ENCODE measurements at places on chromosomes 16 and 17.

DNA sequence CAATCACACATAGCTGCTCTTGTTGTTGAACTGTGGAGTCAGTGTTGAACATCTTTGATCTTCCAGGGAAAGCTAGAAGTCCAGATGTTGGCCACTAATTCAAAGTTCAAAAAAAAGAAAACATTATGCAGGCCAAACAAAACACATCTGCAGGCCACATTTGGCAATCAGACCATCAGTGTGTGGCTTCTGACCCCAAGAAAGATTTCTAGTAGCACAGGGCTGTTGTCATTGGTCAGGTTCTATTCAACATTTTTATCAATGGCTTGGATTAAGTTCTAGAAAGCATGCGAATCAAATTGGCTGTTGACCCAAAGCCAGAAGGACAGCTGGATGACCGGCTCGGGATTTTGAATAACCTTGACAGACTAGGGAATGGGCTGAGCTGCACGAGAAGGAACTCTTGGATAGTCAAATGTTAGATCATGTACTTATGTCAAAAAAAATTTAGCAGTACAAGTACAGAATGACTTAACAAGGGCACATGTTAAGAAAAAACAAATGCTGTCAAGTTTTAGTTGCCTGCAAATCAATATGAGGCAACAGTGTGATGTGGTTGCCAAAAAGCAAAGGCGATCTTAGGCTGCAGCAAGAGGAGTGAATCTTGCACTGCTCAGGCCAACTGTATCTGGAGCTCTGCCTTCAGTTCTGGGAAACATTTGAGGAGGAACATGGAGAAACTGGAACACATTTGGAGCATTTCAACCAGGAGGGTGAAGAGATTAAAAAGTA is 187.6 kb downstream of the RGS9 start:
- peak; percentile 77 for DNase-seq
- no peak overlapping the region for H3K4me3 ChIP-seq
- H3K27ac ChIP-seq = no peak overlapping the region
- no peaks in the 10 kb centered on the region for H3K36me3 ChIP-seq
- no peaks in the 10 kb centered on the region for H3K27me3 ChIP-seq

DNA sequence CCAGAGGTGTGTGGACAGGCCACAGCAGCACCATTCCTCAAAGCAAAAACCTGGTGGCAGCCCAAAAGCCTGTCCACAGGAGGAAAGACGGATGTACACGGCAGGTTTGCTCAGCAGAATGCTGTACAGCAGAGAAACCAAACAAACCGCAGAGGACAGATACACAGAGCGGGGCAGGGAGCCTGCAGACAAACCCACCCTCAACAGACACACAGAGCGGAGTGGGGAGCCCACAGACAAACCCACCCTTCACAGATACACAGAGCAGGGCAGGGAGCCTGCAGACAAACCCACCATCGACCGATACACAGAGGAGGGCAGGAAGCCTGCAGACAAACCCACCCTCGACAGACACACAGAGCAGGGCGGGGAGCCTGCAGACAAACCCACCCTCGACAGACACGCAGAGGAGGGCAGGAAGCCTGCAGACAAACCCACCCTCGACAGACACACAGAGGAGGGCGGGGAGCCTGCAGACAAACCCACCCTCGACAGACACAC is 53.0 kb upstream of the METRNL start:
- H3K27ac ChIP-seq = no peak overlapping the region
- no peaks in the 10 kb centered on the region for H3K27me3 ChIP-seq
- H3K4me1 ChIP-seq = no peaks in the 10 kb centered on the region
- DNase-seq = peak; percentile 21
- no peak overlapping the region for H3K4me3 ChIP-seq

- peak; percentile 72 for DNase-seq
- H3K27me3 ChIP-seq = no peaks in the 10 kb centered on the region
- H3K4me3 ChIP-seq = no peak overlapping the region
- no peaks in the 10 kb centered on the region for H3K4me1 ChIP-seq
- H3K27ac ChIP-seq = no peak overlapping the region
Observed at GRCh38 chr17:19304209-19304608, 58.3 kb downstream of the B9D1 start.

- no peak overlapping the region for H3K4me3 ChIP-seq
- no peak for DNase-seq
- no peak overlapping the region for H3K27ac ChIP-seq
- no peaks in the 10 kb centered on the region for H3K27me3 ChIP-seq
Observed at GRCh38 chr17:7312432-7313087, 2.6 kb downstream of the GPS2 start.

- H3K27me3 ChIP-seq = no peaks in the 10 kb centered on the region
- no peak overlapping the region for H3K4me3 ChIP-seq
- no peaks in the 10 kb centered on the region for H3K36me3 ChIP-seq
- no peaks in the 10 kb centered on the region for H3K4me1 ChIP-seq
- no peak overlapping the region for H3K27ac ChIP-seq
Observed at GRCh38 chr16:12819126-12820117, 15.7 kb upstream of the CPPED1 start.

DNA sequence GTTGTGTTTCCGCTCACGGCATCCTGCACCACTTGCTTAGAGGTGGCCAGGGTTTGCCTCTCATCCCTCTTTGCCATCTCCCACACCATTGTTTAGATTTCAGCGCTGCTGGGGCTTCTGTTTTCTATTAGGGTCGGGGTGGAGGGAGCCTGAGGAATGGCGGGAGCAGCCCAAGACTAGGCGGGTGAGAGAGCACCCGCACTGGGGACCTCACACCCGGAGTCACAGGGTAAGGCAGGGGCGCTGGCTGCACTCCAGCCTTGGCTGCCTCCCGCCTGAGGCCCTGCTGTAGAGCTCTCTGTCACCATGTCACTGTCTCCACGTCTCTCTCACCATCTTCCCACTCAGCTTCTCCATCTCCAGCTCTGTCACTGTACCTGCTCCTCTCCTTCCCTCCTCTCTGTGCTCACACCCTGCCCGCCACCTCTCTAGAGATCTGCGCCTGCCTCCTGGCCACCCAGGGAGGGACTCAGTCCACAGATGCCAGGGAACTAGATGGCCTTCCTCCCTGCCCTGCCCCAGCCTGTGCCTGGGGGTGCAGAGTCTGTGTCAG is 32.8 kb upstream of the ABCC3 start:
- peaks cover 12% of the 10 kb centered on the region for H3K4me1 ChIP-seq
- no peak overlapping the region for H3K27ac ChIP-seq
- H3K36me3 ChIP-seq = no peaks in the 10 kb centered on the region

DNA sequence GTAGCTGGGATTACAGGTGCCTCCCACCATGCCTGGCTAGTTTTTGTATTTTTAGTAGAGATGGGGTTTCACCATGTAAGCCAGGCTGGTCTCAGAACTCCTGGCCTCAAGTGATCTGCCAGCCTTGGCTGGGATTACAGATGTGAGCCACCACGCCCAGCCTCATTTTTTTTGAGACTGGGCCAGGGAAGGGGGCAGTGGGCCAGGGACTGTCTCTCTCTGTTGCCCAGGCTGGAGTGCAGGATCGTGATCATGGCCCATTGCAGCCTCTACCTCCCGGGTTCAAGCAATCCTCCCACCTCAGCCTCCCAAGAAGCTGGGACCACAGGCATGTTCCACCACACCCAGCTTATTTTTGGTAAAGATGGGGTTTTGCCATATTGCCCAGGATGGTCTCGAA is 16.0 kb downstream of the RSL1D1 start:
- no peaks in the 10 kb centered on the region for H3K27me3 ChIP-seq
- H3K36me3 ChIP-seq = peaks cover 32% of the 10 kb centered on the region
- no peak for DNase-seq
- no peaks in the 10 kb centered on the region for H3K4me1 ChIP-seq
- H3K27ac ChIP-seq = no peak overlapping the region

- peak overlapping the region; percentile 88 for H3K27ac ChIP-seq
- no peaks in the 10 kb centered on the region for H3K36me3 ChIP-seq
- no peak for DNase-seq
- H3K4me1 ChIP-seq = peaks cover 45% of the 10 kb centered on the region
- H3K27me3 ChIP-seq = no peaks in the 10 kb centered on the region
Observed at GRCh38 chr17:78377858-78378224, 608 bp upstream of the PGS1 start.

DNA sequence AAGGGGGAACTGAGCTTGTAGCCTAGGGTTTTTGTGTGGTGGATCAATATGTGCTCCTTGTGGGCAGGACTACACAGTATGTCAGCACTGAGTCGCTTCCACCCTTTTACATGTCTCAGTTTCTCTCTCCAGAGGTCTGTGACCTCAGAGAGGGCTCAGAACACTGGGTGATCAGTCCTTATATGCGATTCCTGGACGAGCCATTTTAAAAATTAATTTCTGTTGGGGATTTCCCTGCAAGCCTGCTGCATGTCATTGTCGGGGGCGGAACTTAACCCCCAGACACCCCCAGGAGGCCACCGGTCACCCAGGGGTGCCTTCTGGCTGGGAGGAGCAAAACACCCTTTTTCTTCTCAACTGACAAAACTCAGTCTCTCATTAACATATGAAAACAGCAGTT is 14.1 kb downstream of the DHRS7B start:
- no peak overlapping the region for H3K27ac ChIP-seq
- H3K36me3 ChIP-seq = peaks cover 4% of the 10 kb centered on the region
- H3K27me3 ChIP-seq = no peaks in the 10 kb centered on the region
- H3K4me1 ChIP-seq = no peaks in the 10 kb centered on the region

- peaks cover 8% of the 10 kb centered on the region for H3K4me1 ChIP-seq
- H3K27me3 ChIP-seq = no peaks in the 10 kb centered on the region
- DNase-seq = no peak
- no peak overlapping the region for H3K4me3 ChIP-seq
Observed at GRCh38 chr16:56812884-56813283, 52.1 kb upstream of the SLC12A3 start.

GRCh38 chr16:3823427-3823826 is 57.1 kb downstream of the CREBBP start:
- no peaks in the 10 kb centered on the region for H3K27me3 ChIP-seq
- no peak for DNase-seq
- no peaks in the 10 kb centered on the region for H3K36me3 ChIP-seq
- H3K27ac ChIP-seq = peak overlapping the region; percentile 39
- H3K4me3 ChIP-seq = no peak overlapping the region
- H3K4me1 ChIP-seq = peaks cover 87% of the 10 kb centered on the region

DNA sequence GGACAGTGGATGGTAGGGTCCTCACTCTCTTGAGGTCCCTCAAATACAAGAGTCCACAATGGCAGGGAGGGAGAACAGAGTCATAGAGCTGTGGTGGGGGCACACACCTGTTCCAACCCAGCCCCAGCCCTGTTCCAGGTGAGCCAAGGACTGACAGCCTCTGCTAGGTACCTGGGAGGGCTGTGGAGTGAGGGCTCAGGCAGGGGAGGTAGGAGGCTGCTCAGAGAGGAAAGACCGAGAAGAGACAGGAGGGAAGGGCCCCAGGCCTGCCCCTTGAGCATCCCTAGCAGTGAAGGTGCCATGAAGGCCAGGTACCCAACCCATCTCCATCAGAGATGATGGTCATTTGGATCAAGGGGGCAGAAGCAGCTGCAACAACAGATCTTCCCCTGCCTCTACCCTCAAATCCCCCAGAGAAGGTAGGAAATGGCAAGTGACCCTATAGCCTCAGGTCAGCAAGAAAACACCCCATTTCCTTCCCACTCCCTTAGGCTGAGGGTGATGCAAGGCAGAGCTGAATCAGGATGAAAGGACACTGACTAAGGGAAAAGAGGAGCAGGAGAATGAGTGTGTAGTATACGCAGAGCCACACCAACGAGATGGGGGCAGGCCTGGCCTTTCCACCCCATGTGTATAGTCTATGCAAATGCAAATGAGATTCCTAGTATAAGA is 28.6 kb downstream of the CD300LG start:
- no peaks in the 10 kb centered on the region for H3K27me3 ChIP-seq
- no peak overlapping the region for H3K27ac ChIP-seq
- H3K4me1 ChIP-seq = peaks cover 4% of the 10 kb centered on the region
- DNase-seq = no peak

DNA sequence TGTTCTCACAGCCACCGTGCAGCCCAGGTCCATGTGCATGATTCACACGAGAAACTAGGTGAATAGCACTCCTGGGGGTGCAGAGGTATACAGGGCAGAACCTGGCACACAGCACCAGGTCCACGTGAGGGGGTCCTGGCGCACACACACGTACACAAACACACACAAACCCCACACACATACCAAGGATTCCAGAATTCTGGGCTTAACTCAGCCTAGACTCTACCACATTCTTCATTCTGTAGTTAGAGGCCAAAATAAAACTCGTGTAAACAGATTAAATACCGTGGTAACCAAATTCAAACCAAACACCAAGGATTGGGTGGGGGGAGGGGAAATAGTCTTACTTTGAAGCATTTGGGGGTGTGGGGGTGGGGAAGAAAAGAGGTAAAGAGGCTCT is 58.5 kb downstream of the XYLT1 start:
- no peaks in the 10 kb centered on the region for H3K36me3 ChIP-seq
- no peaks in the 10 kb centered on the region for H3K4me1 ChIP-seq
- peak overlapping the region; percentile 73 for H3K27ac ChIP-seq
- DNase-seq = no peak
- H3K4me3 ChIP-seq = no peak overlapping the region

DNA sequence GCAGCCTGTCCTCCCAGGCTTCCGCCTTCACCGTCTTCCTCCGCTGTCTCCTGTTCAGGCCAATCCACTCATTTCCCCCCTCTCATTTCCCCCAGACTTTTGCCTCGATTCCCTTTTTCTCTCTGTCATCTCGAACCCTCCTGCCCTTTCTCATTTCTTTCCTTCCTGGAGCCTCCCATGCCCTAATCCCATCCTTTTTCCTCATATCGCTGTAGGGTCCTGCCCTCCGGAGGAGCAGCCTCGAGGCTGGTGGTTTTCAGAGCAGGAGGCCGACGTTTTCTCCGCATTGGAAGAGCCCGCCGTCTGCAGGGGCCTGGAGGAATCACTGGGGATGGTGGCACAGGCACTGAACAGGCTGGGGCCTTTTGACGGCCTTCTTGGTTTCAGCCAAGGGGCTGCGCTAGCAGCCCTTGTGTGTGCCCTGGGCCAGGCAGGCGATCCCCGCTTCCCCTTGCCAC is 597 bp downstream of the OVCA2 start:
- no peak for DNase-seq
- H3K4me1 ChIP-seq = no peaks in the 10 kb centered on the region
- no peaks in the 10 kb centered on the region for H3K36me3 ChIP-seq
- H3K27me3 ChIP-seq = no peaks in the 10 kb centered on the region
- peak overlapping the region; percentile 90 for H3K27ac ChIP-seq

DNA sequence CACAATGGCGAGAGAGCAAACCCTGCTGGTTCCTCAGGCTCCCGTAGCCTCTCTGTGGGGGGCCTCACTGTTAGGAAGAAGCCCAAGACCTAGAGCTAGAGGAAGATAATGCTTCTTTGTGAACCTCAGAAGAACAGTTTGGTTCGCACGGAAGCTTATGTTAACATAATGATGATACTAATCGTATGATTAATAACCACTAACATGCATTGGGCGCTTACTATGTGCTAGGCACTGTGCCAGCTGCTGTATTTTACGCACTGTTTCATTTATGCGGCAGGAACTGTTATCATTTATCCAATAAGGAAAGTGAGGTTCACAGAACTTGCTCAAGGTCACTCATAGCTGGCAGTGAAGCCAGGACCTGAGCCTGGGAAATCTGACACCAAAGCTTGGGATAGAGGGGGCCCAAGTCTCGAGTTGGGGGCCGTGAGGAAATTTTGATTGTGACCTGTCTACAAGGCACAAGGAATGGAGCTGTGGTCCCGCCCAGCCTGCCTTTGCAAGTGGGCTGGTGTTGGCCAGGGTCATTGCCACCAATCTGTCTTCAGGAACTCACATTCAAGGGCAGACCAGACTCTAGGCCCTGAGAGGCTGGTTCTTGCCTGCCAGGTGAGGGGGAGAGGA is 6.8 kb downstream of the PRCD start:
- H3K4me1 ChIP-seq = peaks cover 9% of the 10 kb centered on the region
- no peaks in the 10 kb centered on the region for H3K36me3 ChIP-seq
- H3K27me3 ChIP-seq = no peaks in the 10 kb centered on the region
- DNase-seq = no peak
- no peak overlapping the region for H3K4me3 ChIP-seq

- DNase-seq = peak; percentile 90
- peaks cover 34% of the 10 kb centered on the region for H3K4me1 ChIP-seq
Observed at GRCh38 chr17:4899341-4900230, at the start of gene C17orf107. Gene C17orf107, plus strand, starts transcription at chr17:4899536. Its CDS starts 227 bp downstream, at chr17:4899763.

Data from sigmoid colon (tissue), 7 donors.